ENCODE measurements at places on chromosomes 13 and 19. TPM values are rescaled to one million over a fixed set of nuclear protein-coding genes. Genes with fewer than 3 reads are reported as not detected.

PLIN5 gene
- not detected for total RNA-seq

SCN1B gene
- 2.3 TPM for total RNA-seq

PSG6 gene
- total RNA-seq = not detected

PVR gene
- 13.9 TPM for total RNA-seq

FAM216B gene
- not detected for total RNA-seq

PLK5 gene
- total RNA-seq = not detected

CALR3 gene
- total RNA-seq = not detected

TEX101 gene
- total RNA-seq = not detected

ADM5 gene
- 20.8 TPM for total RNA-seq

PSG1 gene
- total RNA-seq = not detected

CCDC194 gene
- total RNA-seq = 0.46 TPM

ARHGEF18 gene
- 35.4 TPM for total RNA-seq

CPAMD8 gene
- 0.18 TPM for total RNA-seq

S1PR5 gene
- 0.24 TPM for total RNA-seq

NLRP9 gene
- total RNA-seq = not detected

DAND5 gene
- total RNA-seq = not detected

SIAH3 gene
- 0.05 TPM for total RNA-seq

ZNF497 gene
- total RNA-seq = 0.55 TPM

OR7D2 gene
- 0.24 TPM for total RNA-seq

FFAR2 gene
- total RNA-seq = not detected

CGB3 gene
- not detected for total RNA-seq

SSC5D gene
- total RNA-seq = 0.38 TPM

ZNF100 gene
- 16.5 TPM for total RNA-seq

ZNF626 gene
- total RNA-seq = 7.2 TPM

ATCAY gene
- not detected for total RNA-seq

SRRM5 gene
- total RNA-seq = 0.30 TPM

ZNF566 gene
- 5.8 TPM for total RNA-seq

GIPC3 gene
- total RNA-seq = 0.27 TPM

NTF4 gene
- total RNA-seq = not detected
